Colonic mucosa (tissue), 4 donors: ENCODE measurements at places on chromosomes 5 and 9. TPM values are rescaled to one million over a fixed set of nuclear protein-coding genes. Genes with fewer than 3 reads are reported as not detected.

Gene BTNL9
- 5.3 TPM for total RNA-seq

DNA sequence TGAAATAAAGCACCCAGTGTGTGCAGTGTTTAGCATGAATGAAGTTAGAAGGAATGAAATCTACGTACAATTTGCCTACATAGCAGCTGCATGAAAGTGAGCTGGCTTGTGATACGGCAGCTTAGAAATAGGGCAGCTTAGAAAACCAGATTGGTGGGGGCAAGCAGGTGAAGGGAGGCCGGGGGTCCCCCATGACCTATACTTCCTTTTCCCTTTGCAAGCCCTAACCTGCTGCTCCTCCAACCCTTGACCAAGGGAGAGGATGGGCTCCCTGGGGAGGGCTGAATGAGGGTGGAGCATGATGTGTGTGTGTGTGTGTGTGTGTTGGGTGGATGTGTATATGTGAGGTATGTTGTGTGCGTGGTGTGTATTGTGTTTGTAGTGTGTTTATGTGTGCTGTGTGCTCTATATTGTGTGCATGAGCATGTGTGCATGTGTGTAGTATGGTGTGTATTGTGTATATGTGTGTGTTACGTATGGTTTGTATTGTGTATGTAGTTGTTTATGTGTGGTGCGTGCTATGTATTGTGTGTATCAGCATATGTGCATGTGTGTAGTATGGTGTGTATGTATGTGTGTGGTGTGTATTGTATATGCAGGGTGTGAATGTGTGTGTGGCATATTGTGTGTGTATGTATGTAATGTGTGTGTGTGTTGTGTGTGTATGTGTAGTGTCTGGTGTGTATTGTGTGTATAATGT is 72.1 kb downstream of the TENT4A start:
- DNase-seq = no peak

DNA sequence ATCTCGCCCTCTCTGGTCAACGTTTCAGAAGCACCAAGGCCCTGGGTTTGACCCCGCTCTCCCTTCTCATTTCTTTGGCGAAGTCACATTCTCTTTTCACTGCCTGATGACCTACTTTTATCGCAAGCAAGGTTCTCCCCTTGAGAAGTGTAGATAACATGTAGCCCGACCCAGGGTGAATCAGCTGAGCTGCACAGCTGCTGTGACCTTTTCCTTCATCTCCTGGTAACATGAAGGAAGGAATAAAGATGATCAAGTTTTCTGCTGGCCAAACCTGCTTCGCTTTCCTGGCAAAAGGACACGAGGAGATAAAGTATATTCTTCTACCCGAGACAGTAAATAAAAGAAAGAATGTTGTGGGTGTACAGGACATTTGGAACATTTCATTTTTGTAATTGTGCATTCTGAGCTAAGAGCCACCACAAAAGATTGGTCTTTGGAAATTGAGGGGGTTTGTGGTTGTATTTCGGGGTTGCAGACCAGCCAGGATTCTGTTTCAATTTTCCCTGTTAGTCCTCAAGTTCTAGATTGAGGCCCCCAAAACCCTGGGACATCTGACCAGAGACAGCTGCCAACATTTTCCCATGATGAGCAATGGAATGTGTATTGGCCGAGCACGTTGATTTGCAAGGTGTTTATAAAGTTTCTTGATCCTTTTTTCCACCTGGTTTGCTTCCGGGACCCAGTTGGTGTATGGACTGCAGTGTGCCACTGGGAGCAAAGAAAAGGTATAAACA is 155.1 kb upstream of the ZNF462 start:
- DNase-seq = no peak

Gene CHSY3
- total RNA-seq = 0.99 TPM

DNA sequence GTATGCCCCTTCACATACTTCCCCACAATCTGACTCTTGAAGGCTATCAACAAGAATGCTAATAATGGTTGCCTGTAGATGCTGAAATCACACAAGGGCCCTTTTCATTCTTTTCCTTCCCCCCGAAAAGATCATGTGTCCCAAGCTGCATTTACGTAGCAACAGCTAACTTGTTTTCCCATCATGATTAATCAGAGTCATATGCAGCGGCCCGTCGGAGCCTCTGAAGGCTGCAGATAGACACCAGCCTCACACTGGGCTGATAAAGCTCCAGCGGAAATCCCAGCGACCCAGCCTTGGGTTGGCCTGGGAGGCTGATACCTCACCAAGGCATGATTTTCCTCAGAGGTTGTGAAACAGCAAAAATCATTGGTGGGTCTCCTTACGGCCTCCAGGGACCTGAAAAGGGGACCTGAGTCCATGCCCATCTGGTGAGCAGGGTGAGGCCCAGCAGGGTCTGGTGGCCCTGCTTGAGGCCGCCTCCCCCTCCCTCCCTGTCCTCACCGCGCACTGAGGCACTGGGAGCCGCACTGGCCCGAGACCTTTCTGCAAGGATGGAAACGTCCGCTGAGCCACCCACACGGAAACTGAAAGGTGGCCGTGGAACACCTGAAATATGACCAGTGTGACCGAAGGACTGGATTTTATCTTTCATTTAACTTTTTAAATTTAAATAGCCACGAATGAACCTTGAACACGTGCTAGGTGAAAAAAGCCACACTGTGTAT is 114.2 kb upstream of the PHYKPL start:
- DNase-seq = no peak
